Ureter (tissue), 1 donor: ENCODE measurements at places on chromosomes 1 and 21. TPM values are rescaled to one million over a fixed set of nuclear protein-coding genes. Genes with fewer than 3 reads are reported as not detected.

The HES3 gene
- total RNA-seq = not detected

The IFNAR1 gene
- 48.7 TPM for total RNA-seq

The LRRC3 gene
- total RNA-seq = 3.8 TPM

The OR2G6 gene
- not detected for total RNA-seq

The CFAP107 gene
- not detected for total RNA-seq

The PCBP3 gene
- total RNA-seq = 7.1 TPM

The SPRR2F gene
- total RNA-seq = not detected

The LCE3C gene
- not detected for total RNA-seq

The PRR9 gene
- total RNA-seq = not detected

The RIPPLY3 gene
- total RNA-seq = 0.18 TPM

The OR10J5 gene
- total RNA-seq = not detected

The SIM2 gene
- total RNA-seq = 0.49 TPM

GRCh38 chr1:203182387-203182953 is 4.0 kb downstream of the CHI3L1 start:
- DNase-seq = no peak

GRCh38 chr1:973459-974292 is 7.4 kb downstream of the PLEKHN1 start:
- no peak for DNase-seq

GRCh38 chr1:165344198-165344597 is 12.3 kb downstream of the LMX1A start:
- DNase-seq = no peak

GRCh38 chr1:43651902-43652301 is 2.0 kb downstream of the KDM4A start:
- no peak for DNase-seq

GRCh38 chr21:45322231-45322959 is 34.7 kb upstream of the POFUT2 start:
- no peak for DNase-seq

- no peak for DNase-seq
Measured at GRCh38 chr1:230068621-230068873, 1.5 kb downstream of the GALNT2 start.

DNA sequence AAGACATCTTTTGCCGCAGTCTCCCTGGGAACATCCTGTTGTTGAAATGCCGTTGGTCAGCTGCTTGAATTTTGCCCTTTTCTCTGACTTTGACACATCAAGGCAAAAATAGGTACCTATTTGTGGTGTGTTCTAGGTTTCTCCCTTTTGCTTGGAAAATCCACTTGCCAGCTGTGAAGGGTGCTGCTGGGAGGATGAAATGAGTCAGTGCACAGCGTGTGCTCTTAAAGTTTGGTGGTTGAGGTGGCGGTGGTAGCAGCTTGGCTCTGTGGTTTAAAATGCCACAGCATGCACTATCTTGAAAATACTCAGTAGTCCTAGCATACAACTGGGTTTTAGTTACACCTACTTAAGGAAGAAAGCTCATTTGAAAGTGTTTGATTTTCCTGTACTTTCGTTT is 183.8 kb downstream of the DHRS3 start:
- DNase-seq = no peak

GRCh38 chr1:89298461-89298860 is 25.8 kb upstream of the GBP5 start:
- no peak for DNase-seq

DNA sequence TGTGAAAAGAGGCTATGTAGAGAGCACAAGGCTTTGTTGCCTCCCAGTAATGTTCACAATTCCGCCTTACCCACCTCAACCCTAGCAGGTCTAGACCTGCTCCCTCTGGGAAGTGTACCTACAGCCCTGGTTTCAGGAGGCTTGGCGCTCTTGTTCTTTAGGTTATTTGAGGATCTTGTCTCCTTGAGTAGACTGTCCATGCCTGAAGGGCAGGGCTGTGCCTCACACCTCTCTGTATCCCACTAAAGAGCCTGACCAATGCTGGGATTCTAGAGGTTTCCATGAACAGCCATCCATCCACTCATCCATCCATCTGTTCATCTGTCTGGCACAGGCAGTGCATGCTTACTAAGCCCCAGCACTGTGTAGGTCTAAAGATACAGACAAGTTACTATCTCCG is 1.0 kb downstream of the RAB7B start:
- DNase-seq = no peak

GRCh38 chr1:151720125-151720524 is 1.2 kb upstream of the RIIAD1 start:
- no peak for DNase-seq

GRCh38 chr1:167620002-167620401 is 10.0 kb upstream of the RCSD1 start:
- no peak for DNase-seq

DNA sequence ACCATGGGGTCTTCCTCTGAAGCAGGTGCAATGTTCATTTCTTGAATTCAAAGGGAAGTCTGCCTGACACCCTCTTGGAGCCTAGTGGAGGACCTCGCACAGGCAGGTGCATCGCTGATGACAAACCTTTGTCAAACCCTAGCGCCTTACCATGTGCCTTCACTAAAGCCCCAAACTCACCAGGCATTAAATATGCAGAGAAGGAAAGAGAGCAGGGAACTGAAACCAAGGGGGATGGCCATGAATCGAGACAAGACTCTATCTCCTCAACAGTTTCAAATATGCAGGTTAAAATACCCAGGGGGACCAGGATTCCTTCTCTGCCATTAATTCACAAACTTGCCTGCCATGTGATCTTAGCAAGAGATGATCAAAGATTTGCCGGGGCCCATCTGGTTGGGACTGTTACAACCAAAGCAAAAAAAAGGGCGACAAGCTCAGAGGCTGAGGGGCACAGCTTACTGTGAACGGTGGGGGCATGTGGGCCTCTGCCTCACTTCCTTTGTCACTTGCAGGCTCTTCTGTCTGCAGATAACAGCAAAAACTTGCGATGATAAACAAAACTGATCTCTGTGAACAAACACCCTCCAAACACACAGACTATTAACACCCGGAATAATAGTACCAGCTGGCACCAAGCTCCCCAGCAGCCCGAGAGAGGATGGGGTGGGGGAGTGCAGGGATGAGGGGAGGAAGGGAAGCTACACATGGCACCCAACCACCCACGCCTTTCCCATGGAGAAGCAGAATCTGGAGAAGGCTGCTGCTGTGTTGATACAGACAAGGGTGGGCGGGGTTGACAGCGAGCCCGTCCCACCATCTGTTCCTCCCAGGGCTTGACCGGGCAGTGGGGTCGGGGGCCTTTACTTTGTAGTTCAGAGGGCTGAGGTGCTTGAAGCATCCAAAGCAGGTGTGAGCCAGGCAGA is 33.9 kb downstream of the TMEM63A start:
- no peak for DNase-seq

GRCh38 chr1:45842786-45843185 is 39.4 kb downstream of the MAST2 start:
- DNase-seq = no peak

DNA sequence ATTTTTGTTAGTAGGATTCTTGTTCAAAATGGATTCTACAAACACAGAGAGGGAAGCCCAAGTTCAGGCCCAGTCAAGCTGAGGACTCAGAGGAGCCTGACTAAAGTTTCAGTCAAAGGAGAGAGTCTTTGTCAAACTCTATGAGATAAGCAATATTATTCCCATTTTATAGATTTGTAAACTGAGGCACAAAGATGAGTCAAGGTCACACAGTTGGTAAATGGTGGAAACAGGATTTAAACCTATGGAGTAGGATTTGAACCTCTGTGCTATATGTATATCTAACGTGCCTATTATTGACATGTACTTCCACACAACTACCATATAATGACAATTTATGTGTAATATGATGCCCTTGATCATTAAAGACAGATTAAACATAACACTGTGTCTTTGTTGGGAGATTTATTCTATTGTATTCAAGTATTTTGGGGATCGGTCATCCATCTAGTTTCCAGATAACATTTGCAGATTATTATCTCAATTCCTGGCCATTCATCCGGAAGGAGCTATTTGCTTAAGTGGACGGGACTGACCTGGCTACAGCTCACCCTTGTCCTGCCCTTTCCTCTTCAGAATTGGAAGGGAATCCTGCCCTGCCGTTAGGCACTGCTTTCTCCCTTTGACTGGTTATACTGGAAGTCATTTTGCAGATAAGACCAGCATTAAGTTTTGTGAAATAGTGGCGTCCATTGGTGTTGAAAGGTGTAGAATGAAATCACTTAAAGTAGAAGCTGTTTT is 86.1 kb upstream of the LMO4 start:
- no peak for DNase-seq

DNA sequence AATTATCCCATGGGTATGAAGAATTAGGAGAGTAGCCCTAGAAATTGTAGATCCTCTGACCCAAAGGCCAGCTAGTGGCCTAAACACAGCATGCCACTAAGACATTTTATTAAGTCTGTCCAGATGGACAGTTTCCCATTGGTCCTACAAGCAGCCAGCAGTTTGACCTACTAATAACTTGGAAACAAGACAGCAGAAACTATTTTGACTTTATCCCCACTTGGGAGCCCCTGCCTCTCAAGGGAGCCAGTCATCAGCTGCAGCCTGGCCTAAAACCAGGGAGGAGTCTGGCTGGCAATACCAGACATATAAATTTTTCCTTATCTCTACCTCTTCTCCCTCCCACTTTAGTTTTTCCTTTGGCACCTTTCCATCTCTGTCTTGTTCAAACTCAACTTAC is 222.6 kb upstream of the KCTD3 start:
- no peak for DNase-seq
